ENCODE measurements at places on chromosomes 3 and 15.

DNA sequence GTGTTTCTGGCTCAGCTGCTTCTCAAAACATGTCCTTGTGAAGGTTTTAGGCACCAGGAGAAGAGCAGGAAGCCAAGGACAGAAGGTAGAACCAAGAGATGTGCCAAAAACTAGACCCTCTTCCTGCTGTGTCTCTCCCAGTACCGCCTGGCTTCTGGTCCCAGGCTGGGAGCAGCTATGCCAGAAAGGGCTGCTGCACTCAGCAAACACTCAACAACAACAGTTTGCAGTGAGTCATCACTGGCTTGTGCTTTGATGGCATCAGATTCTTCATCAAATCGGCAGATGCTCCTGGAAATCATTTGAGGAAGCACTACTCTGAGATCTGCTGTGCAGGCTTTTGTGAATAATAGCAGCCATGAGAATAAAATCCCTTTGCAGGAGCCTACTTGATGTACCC is 63.2 kb downstream of the DGKG start:
- DNase-seq: no peak

DNA sequence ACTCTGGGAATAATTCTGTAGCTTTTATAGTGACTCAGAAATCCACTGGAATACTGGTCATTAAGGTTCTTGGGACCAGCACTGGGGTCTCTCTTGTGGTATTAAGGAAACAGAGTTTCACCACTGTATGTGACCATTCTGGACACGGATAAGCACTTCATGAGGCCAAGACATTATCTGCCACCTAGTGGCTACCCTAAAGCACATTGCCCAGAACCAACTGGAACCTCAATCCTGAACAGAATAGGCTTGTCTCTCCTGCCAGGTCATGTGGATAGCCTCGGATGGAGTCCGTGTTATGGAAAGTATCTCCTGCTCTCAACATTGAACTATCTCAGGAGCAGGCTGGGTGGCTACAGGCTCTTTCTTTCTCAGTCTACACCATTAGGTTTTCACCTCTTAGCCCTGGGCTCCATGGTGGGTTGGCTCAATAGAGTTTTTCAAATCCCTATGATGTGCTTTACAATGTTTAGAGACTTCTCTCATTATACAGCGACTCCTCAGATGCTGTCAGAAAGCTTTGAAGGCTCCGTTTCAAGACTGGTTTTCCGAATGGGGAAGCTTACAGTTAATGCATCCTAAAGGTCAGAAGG is 167.6 kb upstream of the ST8SIA2 start:
- DNase-seq: no peak

DNA sequence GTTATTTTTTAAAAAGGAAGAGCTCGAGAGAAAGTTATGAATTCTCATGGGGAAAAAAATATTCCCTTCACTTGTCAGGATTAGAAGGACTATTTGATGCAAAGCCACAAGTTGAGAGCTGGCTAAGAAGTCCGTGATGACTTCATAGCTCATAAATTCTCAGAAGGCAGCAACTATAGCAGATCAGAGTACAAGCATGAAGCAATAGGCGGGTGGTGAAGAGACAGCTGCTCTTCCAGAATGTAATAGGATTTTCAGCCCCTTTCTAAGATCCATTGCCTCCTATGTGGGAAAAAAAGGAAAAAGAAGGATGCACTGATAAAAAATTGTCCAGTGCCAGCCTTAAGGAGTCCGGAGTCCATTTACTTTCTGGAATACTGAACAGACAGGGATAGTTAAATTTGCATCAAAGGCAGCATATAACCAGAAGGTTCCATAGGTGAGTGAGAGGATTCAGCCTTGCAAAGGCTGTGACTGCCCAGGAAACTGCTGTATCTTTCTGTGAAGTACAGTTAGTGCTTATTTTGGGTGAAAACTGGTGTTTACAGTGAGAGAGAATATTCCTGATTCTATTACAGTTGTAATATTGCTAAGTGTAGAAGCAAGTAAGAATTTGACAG is 929.5 kb upstream of the ALCAM start:
- no peak for DNase-seq

GRCh38 chr3:138748190-138748589 is 86.5 kb downstream of the PIK3CB start:
- no peak for DNase-seq

Data from stimulated activated CD8-positive, alpha-beta memory T cell treated with anti-CD3 and anti-CD28 coated beads, Interleukin-2, amount 100 ng/mL, for 1 hour (primary cell).